Stimulated activated CD8-positive, alpha-beta memory T cell treated with anti-CD3 and anti-CD28 coated beads, Interleukin-7, amount 100 ng/mL, for 1 hour (primary cell): ENCODE measurements at places on chromosomes 4 and X.

GRCh38 chr4:154485127-154485773 is 6.3 kb downstream of the DCHS2 start:
- no peak for DNase-seq

- no peak for DNase-seq
Measured at GRCh38 chr4:6773106-6773505, 9.4 kb upstream of the KIAA0232 start.

DNA sequence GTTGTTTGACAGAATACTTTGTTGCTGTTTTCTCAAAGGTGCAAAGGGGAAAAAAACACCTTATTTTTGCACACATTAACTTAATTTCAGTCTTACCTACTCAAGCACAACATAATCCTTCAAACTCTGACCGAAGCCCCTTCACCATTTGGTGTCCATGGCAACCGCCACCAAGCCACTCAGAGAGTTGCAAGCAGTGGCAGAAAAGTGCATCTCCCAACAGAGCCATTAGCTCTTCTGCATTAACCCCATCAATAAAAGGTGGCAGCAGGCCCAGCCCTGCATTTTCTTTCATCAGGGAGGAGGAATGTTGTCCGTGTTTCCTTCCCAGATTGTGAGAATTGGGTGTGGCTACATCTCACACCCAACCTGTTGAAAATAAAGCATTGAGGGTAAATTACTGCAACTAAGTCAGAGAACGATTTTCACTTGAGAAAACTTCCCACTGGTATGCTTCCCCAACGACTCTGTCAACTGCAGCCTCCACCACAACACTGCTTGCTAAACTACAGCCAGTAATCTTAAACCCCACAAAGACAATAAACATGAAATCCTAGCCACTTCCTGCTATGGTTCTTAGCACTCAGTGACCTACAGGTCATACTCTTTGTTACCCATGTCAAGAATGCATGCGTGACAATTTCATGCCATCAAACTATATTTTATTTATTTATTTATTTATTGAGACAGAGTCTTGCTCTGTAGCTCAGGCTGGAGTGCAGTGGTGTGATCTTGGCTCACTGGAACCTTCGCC is 154.0 kb downstream of the GRIA3 start:
- DNase-seq, result no peak

DNA sequence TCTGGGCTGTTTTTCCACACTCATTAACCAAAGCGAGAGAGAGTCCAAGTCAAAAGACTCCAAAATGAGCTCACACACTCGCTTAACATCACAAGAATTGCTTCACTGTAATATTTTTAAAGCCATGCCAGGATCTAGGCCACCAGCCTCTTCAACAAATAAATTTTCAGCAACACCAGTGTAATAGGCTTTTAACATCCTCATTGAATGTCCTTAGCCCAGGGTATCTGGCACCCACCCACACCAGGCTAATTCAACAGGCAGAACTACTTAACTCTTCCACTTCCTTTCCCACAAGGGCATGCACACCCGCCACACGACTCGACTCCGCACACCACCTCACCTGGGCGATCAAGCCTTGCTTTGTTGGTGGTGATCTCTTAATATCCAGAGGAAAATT is 34.2 kb downstream of the FAT1 start:
- DNase-seq, result no peak

- DNase-seq, result peak; percentile 3
Measured at GRCh38 chrX:39196192-39197102, 395.2 kb downstream of the MID1IP1 start.

DNA sequence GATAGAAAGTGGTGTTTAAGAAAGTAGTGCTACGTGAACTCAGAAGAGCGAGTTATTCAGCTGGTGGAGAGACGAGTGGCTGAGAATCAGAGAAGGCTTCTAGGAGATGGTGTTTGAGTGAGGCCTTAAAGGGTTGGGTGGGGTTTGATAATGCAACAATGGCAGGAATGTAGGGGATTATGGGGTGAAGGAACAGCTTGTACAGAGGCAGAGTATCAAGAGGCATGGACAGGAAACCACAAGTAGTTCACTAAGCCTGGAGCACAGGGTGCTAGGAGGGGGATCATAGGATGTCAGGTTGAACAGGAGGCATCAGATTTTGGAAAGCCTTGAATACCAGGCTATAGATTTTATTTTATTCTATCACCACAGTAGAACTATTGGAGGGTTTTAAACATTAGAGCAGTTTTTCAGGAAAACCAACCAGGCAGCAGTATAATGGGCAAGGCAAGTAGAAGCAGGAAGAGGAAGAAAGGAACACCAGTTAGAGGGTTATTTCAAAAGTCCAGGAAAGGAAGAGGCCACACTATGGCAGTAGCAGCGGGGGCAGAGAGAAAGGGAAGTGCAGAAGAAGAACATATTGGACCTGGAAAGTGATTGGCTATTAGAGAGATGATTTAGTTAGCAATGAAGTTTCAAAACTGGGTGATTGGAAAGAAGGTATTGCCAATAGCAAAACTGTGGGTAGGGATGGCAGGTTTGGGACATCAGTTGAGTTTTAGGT is 99.2 kb downstream of the DOCK11 start:
- no peak for DNase-seq

GRCh38 chr4:172750910-172751309 is 417.7 kb upstream of the GALNT7 start:
- DNase-seq, result no peak

- DNase-seq, result no peak
Measured at GRCh38 chrX:39156051-39156450, 354.8 kb downstream of the MID1IP1 start.

GRCh38 chr4:167838686-167839085 is 253.7 kb upstream of the ANXA10 start:
- no peak for DNase-seq

DNA sequence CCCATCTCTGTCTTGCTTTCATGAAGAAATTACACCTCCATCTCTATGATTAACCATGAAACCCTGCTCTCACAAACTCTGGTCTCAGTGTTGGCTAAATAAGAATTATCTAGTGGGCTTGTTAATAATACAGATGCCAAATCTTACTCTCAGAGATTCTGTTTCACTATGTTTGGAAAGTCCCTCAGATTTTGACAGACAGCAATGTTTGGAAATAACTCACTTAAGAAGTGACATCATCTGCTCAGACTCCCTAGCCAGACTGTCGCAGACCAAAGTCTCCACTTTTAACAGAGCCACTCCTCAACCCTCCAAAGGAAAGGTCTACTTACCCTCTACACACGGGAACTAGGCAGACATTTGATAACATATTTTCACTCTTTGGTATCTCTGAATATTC is 328.5 kb upstream of the FGF16 start:
- DNase-seq, result no peak

DNA sequence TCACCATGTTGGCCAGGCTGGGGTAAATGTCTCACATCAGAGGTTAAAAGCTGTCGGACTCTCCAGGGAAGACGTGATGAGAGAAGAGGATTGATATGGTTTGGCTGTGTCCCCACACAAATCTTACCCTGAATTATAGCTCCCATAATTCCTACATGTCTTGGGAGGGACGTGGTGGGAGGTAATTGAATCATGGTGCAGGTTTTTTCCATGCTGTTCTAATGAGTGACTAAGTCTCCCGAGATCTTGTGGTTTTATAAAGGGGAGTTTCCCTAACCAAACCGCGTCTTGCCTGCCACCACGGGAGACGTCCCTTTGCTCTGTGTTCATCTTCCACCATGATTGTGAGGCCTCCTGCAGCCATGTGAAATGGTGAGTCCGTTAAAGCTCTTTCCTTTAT is 64.4 kb downstream of the ASMT start:
- no peak for DNase-seq

GRCh38 chr4:53924333-53925049 is 139.9 kb downstream of the CHIC2 start:
- DNase-seq, result no peak

DNA sequence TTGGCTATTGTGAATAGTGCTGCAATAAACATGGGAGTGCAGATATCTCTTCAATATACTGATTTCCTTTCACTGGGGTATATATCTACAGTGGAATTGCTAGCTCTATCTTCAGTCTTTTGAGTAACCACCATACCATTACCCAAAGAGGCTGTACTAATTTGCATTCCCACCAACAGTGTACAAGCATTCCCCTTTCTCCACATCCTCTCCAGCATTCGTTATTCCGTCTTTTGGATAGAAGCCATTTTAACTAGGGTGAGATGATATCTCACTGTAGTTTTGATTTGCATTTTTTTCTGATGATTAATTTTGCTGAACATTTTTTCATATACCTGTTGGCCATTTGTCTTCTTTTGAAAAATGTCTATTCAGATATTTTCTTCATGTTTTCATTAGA is 110.3 kb downstream of the PRDM5 start:
- DNase-seq, result no peak

DNA sequence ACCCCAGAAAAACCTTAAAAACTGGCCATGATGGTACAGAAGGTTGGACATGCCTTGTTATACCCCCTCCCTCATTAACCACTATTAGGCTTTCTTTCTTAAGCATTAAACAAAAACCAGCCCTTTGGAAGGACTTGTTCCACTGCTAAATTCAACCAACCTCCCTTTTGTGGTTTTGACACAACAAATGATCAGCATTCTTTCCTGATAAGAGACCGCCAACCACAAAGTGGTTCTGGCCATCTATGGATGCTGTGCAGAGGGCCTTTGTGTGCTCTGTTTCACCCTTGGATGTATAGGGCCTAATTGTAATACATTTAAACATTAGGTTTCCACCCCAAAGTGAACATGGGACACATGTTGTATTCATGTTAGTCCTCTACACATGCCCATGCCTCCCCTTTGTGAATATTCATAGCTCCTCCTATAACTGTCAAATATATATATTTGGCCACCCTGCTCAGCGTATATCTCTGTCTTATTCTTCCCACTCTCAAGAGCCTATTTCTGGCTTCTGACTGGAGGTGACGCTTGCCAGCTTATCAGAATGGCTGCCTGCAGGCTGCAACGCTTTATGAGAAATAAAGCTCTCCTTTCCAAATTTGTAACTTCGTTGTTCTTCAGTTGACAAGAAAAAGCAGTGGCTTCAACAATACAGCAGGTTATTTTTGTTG is 126.6 kb downstream of the NPNT start:
- DNase-seq, result no peak

GRCh38 chr4:151458148-151458547 is 49.2 kb downstream of the FHIP1A start:
- DNase-seq, result no peak

GRCh38 chr4:37754410-37755185 is 68.4 kb upstream of the RELL1 start:
- no peak for DNase-seq

DNA sequence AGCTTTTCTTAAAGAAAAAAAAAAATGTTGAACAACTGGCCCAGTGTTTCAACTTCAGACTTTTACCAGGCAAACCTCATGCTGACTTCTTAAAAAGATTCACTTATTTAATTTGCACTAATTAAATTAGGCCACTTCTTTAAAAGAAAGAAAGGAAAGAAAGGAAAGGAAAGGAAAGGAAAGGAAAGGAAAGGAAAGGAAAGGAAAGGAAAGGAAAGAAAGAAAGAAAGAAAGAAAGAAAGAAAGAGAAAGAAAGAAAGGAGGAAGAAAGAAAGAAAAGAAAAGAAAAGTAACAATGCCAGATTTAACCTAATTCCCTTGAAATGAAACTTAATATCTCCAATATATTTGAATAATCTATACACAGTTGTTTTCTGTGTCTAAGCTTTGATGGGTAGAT is 71.4 kb upstream of the PRPS2 start:
- no peak for DNase-seq

GRCh38 chrX:20144491-20144890 is 2.9 kb upstream of the EIF1AX start:
- no peak for DNase-seq

DNA sequence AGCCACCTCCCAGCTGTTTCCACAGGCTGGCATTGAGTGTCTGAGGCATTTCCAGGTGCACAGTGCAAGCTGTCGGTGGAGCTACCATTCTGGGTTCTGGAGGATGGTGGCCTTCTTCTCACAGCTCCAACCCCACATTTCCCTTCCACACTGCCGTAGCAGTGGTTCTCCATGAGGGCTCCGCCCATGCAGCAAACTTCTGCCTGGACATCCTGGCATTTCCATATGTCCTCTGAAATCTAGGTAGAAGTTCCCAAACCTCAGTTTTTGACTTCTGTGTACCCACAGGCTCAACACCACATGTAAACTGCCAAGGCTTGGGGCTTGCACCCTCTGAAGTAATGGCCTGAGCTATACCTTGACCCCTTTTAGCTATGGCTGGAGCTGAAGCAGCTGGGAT is 10.3 kb upstream of the FRMPD4 start:
- no peak for DNase-seq

DNA sequence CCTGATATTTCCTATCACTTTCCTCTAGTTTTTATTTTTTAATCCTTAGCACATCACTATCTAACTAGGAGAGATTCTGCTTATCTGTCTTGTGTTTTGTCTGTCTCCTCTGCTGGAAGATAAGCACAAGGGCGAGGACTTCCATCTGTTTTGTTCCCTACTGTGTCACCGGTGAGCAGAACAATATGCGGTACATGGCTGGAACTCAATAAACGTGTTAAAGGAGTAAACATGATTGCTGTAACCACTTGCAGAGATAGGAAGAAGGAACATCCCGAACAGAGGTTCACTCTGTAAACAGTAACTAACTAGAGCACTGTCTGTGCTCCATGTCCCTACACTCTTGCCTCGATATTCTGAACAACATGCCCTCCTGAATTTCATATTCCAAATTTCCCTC is 5.2 kb downstream of the HS3ST1 start:
- DNase-seq, result no peak

- no peak for DNase-seq
Measured at GRCh38 chrX:45602151-45602550, 401.5 kb upstream of the DIPK2B start.

DNA sequence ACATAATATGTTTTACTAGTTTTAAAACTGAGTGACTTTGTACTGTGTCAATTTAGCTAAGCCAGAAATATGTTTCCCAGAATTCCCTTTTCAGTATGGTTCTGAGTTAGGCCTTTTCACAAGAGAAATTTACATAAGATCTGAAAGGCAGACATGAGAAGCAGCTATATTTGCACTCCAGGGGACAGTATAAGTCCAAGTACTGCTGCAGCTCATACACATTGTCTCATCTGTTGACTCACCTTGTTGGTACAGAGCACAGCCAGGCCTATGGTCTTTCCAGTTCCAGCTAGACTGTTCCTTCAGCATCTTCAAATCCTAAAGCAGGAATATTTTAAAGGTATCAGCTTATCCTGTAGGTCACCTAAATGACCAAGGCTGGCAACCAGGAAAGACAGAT is 53.5 kb downstream of the BMP3 start:
- no peak for DNase-seq

DNA sequence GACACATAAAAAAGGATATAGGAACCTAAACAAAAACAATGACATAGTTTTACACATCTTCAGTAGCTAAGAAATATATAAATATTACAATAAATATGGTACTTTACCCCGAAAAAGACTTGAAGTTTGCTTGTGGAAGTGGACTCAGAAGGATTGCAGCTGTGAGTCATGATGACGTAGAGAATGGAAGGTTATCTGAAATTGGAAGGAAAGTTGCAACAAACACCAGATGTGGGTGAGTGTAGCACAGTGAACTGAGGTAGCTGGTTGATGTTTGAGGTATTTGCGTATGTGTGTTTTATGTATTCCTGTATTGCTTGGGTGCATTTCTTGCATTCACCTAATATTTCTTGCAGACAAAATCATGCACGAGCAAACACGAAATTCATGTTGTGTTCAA is 113.0 kb downstream of the ARX start:
- no peak for DNase-seq

- no peak for DNase-seq
Measured at GRCh38 chrX:19683817-19684216, 168.5 kb upstream of the MAP3K15 start.

GRCh38 chr4:16007471-16008095 is 44.6 kb upstream of the FGFBP2 start:
- DNase-seq, result no peak
